ENCODE measurements at places on chromosomes 7 and 10.
A peak's percentile ranks its signal among the peaks of the same experiment; 100 is the strongest.

- no peak for DNase-seq
Observed at GRCh38 chr10:99593312-99593711, 26.9 kb downstream of the SLC25A28 start.

- no peak for DNase-seq
Observed at GRCh38 chr10:122435212-122435827, 19.1 kb upstream of the ARMS2 start.

GRCh38 chr7:41940760-41941343, 238.0 kb upstream of the INHBA start:
- DNase-seq = peak; percentile 77

GRCh38 chr7:107946451-107946850, 55.5 kb downstream of the DLD start:
- DNase-seq = no peak

DNA sequence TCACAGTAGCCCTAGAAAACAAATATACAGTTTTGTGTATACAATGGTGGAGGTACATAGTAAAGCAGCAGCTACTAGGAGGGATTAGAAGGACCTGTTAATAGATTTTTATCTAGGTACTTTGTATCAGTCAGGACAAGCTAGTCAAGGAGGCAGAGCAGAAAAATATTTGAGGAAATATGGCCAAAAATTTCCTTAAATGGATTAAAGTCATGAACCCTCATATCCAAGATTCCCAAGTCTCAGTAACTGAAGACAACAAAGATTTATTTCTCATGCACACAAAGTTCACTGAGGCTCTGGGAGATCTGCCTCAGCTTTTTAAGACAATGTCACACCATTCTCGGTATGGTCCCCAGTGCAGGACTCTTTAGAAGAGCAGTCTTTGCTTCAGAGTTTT, 28.1 kb upstream of the ARMC3 start:
- DNase-seq = no peak

GRCh38 chr7:152435384-152436110, at the start of gene KMT2C:
KMT2C (minus strand) TSS chr7:152436003; CDS start chr7:152435786, 217 bp downstream.
- DNase-seq = peak; percentile 37

- no peak for DNase-seq
Observed at GRCh38 chr7:568031-568951, 48.6 kb upstream of the PDGFA start.

DNA sequence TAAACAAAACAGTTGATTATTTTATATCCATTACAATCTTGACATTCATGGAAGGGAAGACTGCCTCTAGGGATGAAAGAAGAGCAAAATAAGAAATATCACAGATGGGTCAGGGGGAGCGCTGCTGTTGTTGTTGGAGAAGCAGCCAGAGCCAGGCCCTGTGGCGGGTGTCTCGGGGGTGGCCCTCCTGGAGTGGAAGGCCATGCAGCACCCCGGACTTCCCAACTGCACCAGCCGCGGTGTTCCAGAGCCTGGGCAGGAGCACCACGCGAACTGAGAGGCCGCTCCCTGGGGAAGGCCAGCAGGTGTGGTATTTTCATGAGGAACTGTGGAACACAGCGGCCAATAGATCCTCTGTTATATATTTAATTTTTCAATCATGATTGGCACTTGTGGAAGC, 72.4 kb upstream of the VSTM2A start:
- no peak for DNase-seq

DNA sequence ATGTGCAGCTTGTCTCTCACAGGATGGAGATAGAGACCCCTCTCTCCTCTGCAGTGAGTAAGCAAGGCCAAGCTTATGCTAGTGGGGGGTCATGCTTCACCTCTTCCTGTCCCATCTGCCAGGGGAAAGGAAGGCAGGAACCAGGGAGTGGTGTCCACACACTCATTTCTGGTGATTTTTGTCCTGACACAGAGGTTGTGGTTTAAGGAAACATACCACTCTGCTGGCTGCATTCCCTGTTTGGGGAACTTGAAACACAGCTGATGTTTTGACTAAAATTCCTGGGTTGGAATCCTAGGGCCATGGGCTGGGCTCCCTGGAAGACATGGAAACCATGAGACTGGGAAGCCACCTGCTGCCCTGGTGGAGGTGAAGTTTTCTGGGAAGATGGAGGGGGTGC, 21.4 kb downstream of the C10orf120 start:
- DNase-seq = no peak

DNA sequence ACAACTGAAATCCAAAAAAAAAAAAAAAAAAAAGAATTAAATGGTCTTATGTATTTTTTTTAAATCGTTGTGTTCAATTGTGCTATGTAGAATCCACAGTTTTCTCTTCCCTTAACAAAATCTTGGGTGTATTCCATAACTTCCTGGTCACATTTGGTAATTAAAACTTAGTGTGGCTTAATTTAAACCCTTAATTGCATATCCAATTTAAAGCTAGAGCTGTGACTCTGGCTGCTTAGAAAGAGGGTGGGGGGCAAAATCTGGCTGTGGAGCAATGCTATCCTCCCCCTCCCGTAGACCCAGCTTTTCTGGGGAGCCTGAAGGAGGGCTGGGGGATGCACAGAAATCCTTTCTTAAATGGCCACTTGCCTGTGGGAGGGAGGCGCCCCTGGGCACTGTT, 695.1 kb downstream of the INHBA start:
- no peak for DNase-seq

DNA sequence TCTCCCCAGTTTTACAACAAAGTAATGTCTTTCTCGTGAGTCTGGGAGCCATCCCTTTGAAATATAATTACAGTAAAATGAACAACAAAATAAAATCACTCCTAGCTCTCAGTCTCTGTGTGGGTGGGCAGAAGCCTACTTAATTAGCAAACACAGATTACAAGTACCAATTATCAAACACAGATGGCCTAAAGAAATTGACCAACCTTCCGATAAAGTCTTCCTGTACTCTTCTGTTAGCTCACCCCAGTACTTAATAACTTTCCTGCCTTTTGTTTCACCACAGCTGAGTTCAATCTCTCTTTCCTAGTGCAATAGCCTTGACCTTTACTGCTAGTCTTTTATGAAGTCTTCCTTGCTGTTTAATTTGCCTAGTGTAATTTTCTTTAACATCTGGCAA, 719.2 kb upstream of the MBL2 start:
- no peak for DNase-seq

DNA sequence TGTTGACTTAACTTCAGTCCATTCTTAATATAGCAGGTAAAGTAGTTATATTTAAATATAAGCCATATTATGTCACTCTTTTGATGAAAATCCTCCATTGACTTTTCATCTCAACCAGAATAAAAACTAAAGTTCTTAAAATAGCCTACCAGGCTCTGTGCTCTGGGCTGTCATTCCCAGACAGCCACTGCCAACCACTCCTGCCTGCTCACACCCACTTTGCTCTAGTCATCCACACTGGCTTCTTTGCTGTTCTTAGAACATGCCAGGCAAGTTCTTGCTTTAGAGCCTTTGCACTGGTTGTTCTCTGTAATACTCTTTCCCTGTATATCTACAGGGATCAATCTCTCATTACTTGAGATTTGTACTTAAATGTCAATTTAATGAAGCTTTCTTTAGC, 80.6 kb downstream of the ZEB1 start:
- no peak for DNase-seq

- DNase-seq = no peak
Observed at GRCh38 chr7:369476-370258, 79.7 kb downstream of the FOXL3 start.

DNA sequence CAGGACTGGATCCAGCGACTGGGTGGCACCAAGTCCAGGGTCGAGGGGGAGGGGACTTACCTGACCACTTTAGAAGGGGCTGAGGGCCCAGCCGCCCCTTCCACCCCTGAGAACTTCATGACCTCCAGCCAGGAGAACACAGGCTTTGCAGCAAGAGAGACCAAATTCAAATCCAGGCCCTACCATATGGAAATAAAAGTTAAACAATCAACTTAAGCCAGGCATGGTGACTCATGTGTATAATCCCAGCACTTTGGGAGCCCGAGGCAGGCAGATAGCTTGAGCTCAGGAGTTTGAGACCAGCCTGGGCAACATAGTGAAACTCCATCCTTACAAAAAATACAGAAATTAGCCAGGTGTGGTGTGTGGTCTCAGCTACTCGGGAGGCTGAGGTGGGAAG, 61.9 kb downstream of the COL13A1 start:
- DNase-seq = no peak

GRCh38 chr10:86294346-86295265, 72.0 kb downstream of the GRID1 start:
- DNase-seq = peak; percentile 24

DNA sequence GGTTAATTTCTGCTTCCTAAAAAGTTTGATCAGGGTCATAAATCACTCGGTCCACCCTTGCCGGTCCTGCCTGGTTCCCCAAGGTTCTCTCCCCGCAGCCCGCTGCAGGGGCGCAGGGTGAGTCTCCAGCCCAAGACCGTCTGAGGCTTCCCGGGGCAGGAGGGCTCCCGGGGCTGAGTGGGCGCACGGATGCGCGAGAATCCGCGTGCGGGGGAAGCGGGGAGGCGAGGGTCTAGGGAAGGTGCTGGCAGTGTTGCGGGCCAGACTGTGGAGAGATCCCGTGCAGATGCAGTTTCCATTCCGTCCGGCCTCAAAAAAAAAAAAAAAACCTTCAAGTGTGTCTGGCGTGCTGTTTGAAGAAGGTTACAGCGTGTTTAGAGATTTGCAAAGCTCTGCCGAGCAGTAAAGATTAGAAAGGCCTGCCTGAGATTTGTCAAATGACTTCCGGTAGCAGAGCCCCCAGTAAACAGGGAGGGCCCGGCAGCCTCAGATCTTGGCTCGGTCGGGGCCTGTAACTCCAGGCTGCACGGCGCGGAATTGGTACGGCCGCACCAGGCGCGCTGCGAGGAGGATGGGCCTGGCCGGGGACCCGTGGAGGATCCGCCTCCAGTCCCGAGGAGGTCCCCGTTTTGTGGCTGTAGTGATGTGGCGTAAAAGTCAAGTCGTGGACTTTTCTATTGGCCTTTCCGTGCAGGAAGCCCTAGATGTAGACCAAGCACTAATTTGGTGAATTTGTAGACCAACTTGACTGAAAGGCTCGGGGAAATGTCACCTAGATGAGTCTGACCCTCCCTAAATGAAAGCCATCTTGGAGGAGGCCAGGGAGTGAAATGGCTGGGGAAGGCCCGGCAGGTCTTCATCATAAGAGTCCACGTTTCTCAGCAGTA, 293.2 kb upstream of the NFE2L3 start:
- DNase-seq = peak; percentile 52

GRCh38 chr7:12508554-12508953, 62.0 kb upstream of the SCIN start:
- no peak for DNase-seq

GRCh38 chr7:75856536-75856935, 22.3 kb upstream of the RHBDD2 start:
- DNase-seq = no peak
